Muscle of arm (tissue), 14 donors: ENCODE measurements at places on chromosomes 12 and 14.

- DNase-seq: no peak
Measured at GRCh38 chr12:89507015-89507824, 17.4 kb downstream of the GALNT4 start.

GRCh38 chr14:20601522-20601921 is 10.3 kb upstream of the RNASE12 start:
- DNase-seq: no peak

DNA sequence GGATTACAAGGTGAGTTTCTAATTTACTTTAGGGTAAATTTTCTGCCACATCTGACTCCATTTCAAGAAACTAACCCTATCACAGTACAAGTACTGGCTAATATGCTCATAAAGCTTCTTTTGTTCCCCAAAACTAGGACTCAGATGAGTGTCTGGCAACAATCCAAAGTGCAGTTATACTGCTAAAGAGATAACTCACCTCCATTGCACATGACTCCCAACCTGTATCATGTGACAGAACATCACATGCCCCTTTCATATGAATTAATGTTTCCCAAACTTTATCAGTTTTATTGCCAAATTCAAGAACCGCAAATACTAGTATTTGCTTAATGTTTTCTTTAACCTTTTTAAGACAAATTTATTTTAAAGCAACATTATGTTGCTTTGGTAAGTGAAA is 3.9 kb upstream of the PPP1R12A start:
- no peak for DNase-seq

- DNase-seq: no peak
Measured at GRCh38 chr14:34684578-34684977, 29.8 kb downstream of the CFL2 start.

DNA sequence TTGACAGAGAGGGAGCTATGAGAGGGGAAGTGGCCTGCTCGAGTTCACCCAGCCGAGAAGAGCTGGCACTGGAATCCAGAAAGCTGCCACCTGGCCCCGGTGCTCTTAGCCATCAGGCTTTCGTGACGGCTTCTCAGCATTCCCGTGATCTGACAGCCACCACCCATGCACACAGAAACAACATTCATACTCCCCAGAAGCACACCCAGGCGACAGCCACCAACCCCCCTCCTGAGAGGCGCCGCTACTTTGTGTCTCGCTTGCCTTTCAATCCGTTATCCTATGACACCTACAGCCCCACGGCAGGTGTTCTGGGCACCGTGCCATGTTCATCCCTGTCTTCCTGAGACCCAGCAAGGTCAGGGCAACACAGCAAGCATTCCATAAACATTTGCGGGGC is 31.4 kb downstream of the PSMC1 start:
- no peak for DNase-seq

- no peak for DNase-seq
Measured at GRCh38 chr14:78535041-78535440, 364.9 kb downstream of the NRXN3 start.

DNA sequence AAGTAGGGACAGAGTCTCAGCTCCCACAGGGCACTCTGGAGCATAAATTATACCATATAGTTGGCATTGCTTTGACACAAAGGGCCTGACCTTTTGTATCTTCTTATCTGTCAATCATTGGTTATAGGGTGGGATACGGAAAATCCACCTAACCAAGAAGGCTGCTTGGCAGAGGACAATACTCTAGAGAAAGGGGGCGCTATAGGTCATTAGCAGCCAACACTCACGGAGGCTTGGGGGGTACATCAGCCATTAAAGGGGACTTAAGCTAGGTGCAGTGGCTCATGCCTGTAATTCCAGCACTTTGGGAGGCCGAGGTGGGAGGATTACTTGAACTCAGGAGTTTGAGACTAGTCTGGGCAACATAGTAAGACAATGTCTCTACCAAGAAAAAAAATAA is 22.9 kb downstream of the SPTSSA start:
- no peak for DNase-seq

GRCh38 chr12:33639975-33640374 is 200.4 kb upstream of the SYT10 start:
- no peak for DNase-seq

- no peak for DNase-seq
Measured at GRCh38 chr14:103284574-103285467, 49.2 kb upstream of the EIF5 start.

DNA sequence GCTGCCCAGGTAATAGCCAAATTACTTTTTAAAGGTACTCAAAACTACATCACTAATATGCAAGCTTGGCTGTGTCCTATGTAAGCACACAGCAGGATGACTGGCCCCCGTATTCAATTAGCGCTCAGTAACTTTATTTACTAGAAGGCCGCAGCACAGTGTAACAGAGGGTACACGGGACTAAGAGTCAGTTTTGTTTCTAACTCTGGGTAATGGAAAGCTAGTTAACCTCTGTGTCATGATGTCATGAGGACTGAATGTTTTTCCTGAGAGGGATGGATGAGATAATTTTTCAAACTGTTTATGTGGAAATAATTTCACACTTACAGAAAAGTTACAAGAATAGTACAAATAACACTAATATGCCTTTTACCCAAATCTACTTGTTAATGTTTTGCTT is 27.1 kb downstream of the GALNT4 start:
- DNase-seq: no peak

GRCh38 chr12:1429980-1430379 is 164.4 kb downstream of the FBXL14 start:
- no peak for DNase-seq

GRCh38 chr14:63781686-63782085 is 53.8 kb upstream of the SGPP1 start:
- DNase-seq: no peak

DNA sequence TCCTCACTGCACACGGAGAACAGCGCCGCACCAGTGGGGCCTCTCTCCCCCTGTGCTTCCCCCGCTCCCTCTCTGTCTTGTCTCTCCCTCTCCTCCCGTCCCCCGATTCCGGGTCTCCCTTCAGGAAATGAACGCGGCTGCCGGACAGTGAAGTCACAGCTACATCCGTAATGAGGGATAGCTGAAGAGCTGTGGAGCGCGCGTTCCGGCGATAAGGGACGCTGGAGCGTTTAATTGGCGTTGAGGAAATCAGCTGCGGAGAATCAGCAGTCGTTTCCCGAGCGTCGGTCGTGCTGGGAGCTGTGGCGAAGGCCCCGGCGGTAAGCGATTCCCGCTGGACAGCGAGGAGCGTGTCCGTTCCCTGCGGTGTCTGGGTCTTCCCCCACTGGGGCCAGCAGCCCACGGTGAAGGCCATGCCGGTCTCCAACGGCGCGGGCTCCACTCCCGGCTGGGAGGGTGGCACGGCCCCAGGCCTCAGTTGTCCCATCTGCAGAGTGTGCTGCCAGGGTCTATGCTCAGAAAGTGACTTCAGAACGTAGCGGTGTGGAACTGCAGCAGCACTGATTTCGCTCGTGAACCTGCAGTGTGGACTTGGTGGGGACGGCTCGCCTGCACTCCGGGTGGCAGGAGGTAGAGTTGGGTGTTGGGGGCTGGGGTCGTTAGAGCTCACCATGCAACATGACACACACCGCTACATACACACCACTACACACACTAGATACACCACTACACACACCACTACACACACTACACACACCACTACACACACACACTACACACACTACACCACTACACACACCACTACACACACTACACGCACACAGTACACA is 10.9 kb downstream of the NOC4L start:
- DNase-seq: no peak

DNA sequence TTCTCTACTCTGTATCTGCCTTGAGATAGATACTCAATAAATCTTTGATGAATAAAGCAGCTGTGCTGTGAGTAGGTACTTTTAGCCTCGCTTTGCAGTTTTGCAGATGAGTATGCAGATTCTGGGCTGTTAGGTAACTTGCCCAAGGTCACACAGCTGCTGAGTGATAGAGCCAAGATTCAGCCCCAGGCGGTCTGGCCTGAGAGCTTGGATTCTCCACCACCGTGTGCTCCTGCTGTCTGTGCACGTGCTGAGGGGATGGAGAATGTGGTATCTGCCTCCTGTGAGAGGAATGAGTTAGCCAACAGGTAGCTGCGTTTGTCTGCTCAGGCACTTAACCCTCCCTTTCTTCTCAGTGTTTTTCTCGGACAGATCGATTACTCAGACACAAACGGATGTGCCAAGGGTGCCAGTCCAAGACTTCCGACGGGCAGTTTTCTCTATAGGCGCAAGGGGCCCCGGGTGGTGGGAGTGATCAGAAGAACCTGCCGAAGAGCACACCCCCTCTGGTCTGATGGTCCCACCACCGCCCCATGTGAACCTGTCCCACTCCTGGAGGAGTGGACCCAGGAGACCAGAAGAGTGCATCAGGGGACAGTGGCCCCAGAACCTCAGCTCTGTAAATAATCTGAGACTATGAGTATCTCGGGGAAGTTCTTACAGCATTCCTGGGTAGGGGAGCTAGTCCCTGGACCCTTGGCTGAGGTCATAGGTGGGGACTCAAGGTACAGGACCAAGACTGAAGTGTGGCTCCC is 6.6 kb upstream of the CSAD start:
- DNase-seq: no peak
